Upper lobe of left lung (tissue), 6 donors: ENCODE measurements at places on chromosomes 5 and 9. TPM values are rescaled to one million over a fixed set of nuclear protein-coding genes. Genes with fewer than 3 reads are reported as not detected.
A peak's percentile ranks its signal among the peaks of the same experiment; 100 is the strongest.

GRCh38 chr5:127810017-127810416 is 106.8 kb downstream of the CCDC192 start:
- H3K27ac ChIP-seq = no peak overlapping the region
- H3K4me1 ChIP-seq = no peaks in the 10 kb centered on the region
- H3K36me3 ChIP-seq = no peaks in the 10 kb centered on the region
- no peak for DNase-seq
- H3K4me3 ChIP-seq = no peak overlapping the region

GRCh38 chr9:124105266-124105665 is 93.7 kb downstream of the LHX2 start:
- DNase-seq = no peak
- H3K27me3 ChIP-seq = no peaks in the 10 kb centered on the region
- H3K27ac ChIP-seq = no peak overlapping the region

DNA sequence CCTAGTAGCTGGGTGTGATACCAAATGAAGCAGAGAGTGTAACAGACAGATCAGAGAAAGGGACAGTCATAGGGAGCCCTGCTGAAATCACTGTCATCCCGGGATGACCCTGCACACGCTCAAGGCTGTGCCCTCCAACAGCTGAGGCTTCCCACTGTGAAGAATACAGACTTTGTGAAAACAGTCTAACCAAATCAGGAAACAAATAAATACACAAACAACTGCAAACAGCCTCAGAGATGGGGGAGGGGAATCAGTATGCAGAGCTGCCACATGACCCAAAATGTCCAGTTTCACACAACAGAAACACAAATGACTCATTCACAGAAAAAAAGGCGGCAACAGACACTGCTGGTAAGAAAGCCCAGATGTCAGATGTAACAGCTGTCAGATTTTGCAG is 101.9 kb downstream of the ADAMTS2 start:
- no peaks in the 10 kb centered on the region for H3K27me3 ChIP-seq
- H3K36me3 ChIP-seq = no peaks in the 10 kb centered on the region
- no peak overlapping the region for H3K27ac ChIP-seq
- no peaks in the 10 kb centered on the region for H3K4me1 ChIP-seq
- H3K4me3 ChIP-seq = no peak overlapping the region

The COL5A1 gene
- 31.4 TPM for total RNA-seq

- no peak for DNase-seq
- peaks cover 25% of the 10 kb centered on the region for H3K36me3 ChIP-seq
- no peaks in the 10 kb centered on the region for H3K4me1 ChIP-seq
- no peaks in the 10 kb centered on the region for H3K27me3 ChIP-seq
Measured at GRCh38 chr5:138402640-138403039, 36.2 kb upstream of the REEP2 start.

The LCN9 gene
- total RNA-seq = not detected

DNA sequence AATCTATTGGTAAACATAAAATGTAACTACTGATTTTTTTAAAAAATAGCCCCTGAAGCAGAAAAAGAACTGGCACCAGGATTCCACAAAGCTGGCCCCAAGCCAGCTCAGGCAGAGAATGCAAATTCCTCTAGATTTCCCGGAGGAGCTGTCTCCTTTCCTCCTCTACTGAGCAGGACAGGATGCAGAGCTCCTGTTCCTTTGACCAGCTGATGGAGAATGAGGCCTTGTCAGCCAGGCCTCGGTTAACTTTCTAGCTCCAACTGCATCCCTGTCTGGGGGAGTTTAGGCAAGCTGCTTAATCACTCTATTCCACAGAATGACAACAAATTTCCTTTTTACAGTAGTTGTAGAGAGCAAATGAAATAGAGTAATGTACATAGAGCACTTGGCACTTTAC is 155.5 kb downstream of the GNAQ start:
- H3K27me3 ChIP-seq = no peaks in the 10 kb centered on the region
- no peak overlapping the region for H3K4me3 ChIP-seq
- peaks cover 24% of the 10 kb centered on the region for H3K4me1 ChIP-seq
- no peak for DNase-seq

DNA sequence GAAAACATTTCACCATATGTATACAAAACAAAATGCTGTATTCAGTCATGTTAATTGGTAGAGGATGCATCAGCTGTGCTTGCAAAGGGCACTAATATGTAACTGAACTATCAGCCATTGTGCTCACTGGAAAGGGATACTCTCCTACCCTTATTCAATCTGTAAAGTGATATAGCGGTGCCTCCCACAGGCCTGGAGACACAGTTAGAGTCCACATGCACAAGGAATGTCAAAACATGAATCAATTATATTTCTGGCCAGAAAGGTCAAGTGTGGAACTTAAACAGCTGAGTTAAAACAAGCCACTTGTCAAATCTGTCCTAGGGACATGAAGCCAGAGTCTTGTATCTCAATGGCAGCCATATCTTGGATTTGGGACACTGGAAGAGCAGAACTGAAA is 71.2 kb upstream of the IZUMO3 start:
- H3K27ac ChIP-seq = no peak overlapping the region
- no peak for DNase-seq
- no peaks in the 10 kb centered on the region for H3K36me3 ChIP-seq
- H3K4me1 ChIP-seq = no peaks in the 10 kb centered on the region
- H3K27me3 ChIP-seq = no peaks in the 10 kb centered on the region
- no peak overlapping the region for H3K4me3 ChIP-seq

DNA sequence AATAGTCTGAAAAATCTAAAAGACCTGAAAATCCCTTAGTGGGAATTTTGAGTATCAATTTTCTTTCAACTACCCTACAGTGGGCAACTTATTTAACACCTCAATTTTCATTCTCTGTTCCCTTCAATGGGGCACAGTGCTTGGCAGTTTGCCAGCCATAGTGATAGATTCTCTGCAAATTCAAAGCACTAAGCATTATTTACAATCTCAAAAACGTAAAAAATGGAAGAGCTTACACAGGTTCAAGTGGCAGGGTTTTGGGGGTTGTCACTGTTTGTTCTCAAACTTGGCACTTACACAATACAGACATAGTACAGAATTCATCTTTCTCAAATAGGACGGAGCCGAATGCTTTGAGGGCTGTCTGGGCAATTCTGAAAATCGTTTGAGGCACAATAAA is 515.0 kb downstream of the EFNA5 start:
- no peak overlapping the region for H3K4me3 ChIP-seq
- H3K4me1 ChIP-seq = no peaks in the 10 kb centered on the region
- no peak for DNase-seq
- H3K27me3 ChIP-seq = no peaks in the 10 kb centered on the region

DNA sequence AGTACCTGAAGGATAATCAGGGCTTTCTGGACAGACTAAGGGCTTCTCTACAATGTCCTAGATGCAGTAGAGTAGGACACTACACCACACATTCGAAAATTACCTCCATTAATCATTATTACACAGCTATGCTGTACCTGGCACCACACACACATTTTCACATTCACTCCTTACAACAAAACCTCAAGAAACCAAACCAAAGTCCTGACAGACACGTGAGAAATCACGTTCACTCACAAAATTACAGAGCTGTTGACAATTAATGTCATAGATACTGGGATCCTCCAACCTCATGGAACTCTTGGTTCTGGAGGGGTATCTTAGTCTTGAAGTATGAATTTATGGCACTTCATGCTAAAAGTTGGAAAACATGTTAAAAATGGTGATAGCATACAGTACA is 16.3 kb downstream of the UBQLN1 start:
- no peaks in the 10 kb centered on the region for H3K27me3 ChIP-seq
- no peak overlapping the region for H3K27ac ChIP-seq
- H3K36me3 ChIP-seq = no peaks in the 10 kb centered on the region
- DNase-seq = no peak

The SPOCK1 gene
- total RNA-seq = 0.91 TPM

- H3K4me3 ChIP-seq = no peak overlapping the region
- H3K27ac ChIP-seq = no peak overlapping the region
- no peak for DNase-seq
- no peaks in the 10 kb centered on the region for H3K36me3 ChIP-seq
- H3K27me3 ChIP-seq = no peaks in the 10 kb centered on the region
Measured at GRCh38 chr5:35804841-35805240, 51.9 kb upstream of the IL7R start.

The ARL14EPL gene
- total RNA-seq = not detected

DNA sequence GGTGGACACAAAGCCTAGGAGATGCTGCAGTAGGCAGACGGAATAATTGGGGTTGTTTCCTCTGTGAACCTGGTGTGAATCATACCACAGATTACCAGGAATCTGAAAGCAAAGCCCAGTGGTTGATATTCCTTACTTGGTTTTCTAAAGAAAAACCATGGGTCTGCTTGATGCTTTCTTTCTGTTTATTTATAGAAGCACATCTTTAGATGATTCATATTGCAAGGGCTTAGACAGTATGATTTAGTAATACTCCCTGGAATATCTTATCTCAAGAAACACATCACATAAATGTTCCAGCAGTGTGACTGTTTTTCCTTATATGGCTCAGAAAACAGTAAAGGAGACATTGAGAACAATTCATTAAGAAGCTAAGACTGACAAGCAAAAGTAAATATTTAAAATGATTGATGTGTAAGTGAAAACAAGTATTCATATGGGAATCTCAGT is 623.3 kb downstream of the RAB3C start:
- no peak overlapping the region for H3K4me3 ChIP-seq
- no peaks in the 10 kb centered on the region for H3K27me3 ChIP-seq
- H3K4me1 ChIP-seq = no peaks in the 10 kb centered on the region
- no peak overlapping the region for H3K27ac ChIP-seq
- no peak for DNase-seq

DNA sequence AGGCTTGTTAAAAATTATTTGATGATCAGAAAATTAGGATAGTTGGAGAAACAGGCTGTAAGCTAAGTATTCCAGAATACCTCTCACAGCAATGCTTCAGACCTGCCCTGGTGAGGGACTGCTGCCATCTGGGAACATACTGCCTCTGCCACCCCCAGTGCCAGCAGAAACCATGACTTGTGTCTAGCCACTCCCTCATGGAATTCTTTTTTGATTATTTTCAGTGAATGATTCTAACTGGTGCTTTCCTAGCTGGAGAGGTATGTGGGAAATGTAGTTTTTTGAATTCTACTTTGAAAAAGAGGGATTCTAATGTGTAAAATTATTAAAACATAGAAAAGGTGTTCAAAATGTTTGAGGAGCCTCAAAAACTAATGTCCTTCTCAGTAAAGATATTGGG is 126.3 kb downstream of the HMHB1 start:
- H3K36me3 ChIP-seq = no peaks in the 10 kb centered on the region
- no peaks in the 10 kb centered on the region for H3K27me3 ChIP-seq
- H3K27ac ChIP-seq = no peak overlapping the region
- no peak overlapping the region for H3K4me3 ChIP-seq

The STK32A gene
- total RNA-seq = 13.3 TPM

- H3K36me3 ChIP-seq = no peaks in the 10 kb centered on the region
- DNase-seq = no peak
- H3K27me3 ChIP-seq = no peaks in the 10 kb centered on the region
- H3K27ac ChIP-seq = no peak overlapping the region
- H3K4me1 ChIP-seq = no peaks in the 10 kb centered on the region
Measured at GRCh38 chr9:136255166-136255538, 9.5 kb upstream of the QSOX2 start.

DNA sequence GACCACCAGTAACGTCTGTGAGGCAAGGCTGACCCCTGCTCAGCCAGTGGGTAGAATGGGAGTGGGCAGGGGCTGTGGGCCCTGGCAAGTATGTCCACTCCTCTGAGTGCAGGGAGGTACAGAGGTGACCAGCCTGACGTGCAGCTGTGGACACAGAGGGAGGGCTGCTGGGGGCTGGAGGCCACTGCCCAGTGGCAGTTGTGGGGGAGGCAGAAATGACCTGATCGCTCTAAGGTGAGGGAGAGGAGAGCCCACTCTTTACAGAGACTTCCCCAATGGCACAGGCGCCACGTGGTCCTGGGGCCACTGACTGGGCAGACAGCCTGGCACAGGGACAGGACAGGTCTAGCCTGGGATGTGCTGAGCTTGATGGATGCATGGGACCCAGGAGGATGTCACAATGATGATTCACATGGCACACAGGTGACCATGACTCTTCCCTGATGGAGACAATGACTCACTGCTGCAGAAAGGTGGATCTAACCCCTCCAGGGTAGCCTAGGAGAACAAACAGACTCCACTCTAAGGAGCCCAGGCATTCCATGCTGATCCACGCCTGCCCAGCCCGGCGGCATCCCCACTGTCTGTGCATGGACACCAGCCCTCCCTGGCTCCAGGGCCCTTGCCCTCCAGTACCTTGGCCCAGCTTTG is 7.7 kb downstream of the LPCAT1 start:
- peak overlapping the region; percentile 96 for H3K27ac ChIP-seq
- H3K4me1 ChIP-seq = peaks cover 66% of the 10 kb centered on the region
- H3K36me3 ChIP-seq = peaks cover 26% of the 10 kb centered on the region

DNA sequence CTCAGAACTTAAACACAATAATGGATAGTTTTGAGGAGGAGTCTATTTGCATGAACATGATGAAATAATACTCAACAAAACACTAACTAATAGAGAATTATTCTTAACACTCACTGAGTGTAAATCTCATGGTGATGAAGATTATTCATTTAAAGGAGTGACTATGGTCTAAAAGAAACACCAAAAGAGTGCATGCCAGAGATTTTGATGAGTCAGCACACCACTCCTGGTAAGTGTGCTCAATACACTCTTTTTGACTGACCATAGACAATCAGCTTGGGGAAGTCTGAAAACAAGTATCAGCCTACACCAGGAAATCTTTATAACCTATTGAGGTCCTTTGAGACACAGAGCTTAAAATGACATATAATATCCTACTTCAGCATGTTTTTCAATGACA is 6.8 kb upstream of the FST start:
- H3K4me1 ChIP-seq = peaks cover 2% of the 10 kb centered on the region
- no peak for DNase-seq
- H3K27me3 ChIP-seq = no peaks in the 10 kb centered on the region
- no peak overlapping the region for H3K27ac ChIP-seq
- no peak overlapping the region for H3K4me3 ChIP-seq

- H3K27ac ChIP-seq = peak overlapping the region; percentile 65
- H3K27me3 ChIP-seq = peaks cover 9% of the 10 kb centered on the region
- H3K36me3 ChIP-seq = no peaks in the 10 kb centered on the region
- DNase-seq = peak; percentile 85
Measured at GRCh38 chr5:116573279-116573701, 1.3 kb downstream of the SEMA6A start.

The ARSI gene
- 6.3 TPM for total RNA-seq

The SLC27A6 gene
- total RNA-seq = 1.3 TPM

DNA sequence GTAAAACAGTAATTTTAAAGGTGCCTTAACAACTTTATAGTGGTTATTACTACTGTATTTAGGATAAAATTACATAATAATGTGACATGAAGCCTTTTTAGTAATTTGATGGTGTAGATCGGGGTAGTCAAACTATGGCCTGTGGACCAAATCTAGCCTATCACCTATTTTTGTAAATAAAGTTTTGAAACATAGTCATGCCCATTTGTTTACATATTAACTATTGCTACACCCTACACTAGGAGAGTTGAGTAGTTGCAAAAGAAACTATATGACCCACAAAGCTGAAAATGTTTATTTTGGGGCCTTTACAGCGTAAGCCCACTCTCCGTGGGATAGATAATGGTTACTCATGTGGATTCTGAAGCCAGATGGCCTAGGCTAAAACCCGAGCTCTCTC is 6.2 kb downstream of the CEP78 start:
- no peak overlapping the region for H3K27ac ChIP-seq
- no peaks in the 10 kb centered on the region for H3K27me3 ChIP-seq
- no peaks in the 10 kb centered on the region for H3K36me3 ChIP-seq
- H3K4me3 ChIP-seq = no peak overlapping the region
- H3K4me1 ChIP-seq = peaks cover 10% of the 10 kb centered on the region
- DNase-seq = no peak

The PCDHB12 gene
- total RNA-seq = 0.91 TPM

- no peaks in the 10 kb centered on the region for H3K36me3 ChIP-seq
- no peaks in the 10 kb centered on the region for H3K27me3 ChIP-seq
- no peak for DNase-seq
- no peak overlapping the region for H3K4me3 ChIP-seq
- H3K4me1 ChIP-seq = peaks cover 4% of the 10 kb centered on the region
- H3K27ac ChIP-seq = no peak overlapping the region
Measured at GRCh38 chr5:126369995-126370731, 53.0 kb upstream of the GRAMD2B start.
